ENCODE measurements at places on chromosomes 2 and 18.

DNA sequence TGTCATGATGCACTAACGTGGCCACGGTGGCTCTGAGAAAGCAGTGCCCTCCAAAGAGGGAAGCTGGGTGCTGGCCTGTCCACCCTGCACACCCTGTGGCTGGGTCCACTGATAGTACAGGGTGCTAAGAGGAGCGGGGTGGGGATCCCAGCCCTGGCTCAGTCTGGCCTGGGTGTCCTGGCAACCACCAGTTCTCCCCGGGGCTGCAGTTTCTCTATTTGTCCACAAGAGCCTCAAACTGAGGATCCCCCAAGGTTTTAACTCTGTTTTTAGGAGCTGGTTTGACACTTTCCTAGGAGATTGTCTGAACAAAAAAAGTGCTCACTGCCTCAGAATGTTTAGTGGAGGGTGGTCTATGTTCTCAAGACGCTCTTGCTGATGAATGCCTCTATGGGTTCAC lies 29.0 kb downstream of the EDAR start:
- no peak for DNase-seq

DNA sequence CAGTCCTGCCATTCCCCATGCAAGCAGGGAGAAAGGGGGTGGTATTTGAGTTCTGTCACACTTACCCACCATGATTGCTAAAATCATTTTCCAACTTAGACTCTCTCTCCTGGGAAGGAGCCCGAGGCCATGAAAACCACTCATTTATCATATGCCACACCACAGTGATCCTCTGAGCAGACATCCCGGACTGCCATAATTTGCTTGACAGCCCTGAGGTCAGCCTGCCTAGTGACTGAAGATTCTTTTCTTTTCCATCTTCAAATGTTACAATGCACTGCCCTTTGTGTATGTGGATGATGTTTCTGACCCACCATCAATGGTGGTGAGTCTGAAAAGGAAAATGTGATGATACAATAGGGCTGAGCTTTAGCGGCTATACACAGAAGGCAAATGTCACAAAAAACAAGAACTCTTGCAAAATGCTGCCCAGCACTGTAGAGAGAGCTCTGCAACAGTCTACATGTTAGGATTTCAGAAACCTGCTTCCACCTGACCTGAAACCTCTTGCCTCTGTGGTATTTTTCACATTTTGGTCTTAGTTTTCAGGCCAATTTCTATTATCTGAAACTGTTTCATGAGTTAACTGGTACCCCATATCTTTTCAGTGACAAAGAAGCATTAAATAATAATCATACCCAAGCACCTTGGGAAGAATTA lies 272.8 kb downstream of the ZNF385B start:
- DNase-seq = no peak

GRCh38 chr2:169348321-169349024 lies 13.9 kb downstream of the LRP2 start:
- no peak for DNase-seq

DNA sequence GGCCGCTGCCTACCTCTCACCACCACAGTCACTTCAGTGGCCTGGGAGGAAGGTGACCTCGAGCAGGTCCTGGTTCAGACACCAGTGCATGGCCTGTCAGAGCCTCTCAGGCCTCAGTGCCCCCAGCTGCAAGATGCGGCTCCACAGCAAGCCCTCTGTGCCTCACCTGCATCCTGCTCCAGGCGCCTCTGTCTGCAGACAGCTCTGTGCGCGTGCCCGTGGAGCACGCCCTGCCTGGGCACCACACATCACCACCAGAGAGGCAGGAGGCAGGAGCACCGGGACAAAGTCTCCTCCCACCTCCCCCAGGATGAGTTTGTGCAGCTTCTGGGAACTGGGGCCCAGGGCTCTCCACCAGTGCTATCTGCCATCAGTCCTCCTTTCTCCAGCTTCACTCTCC lies 98.7 kb downstream of the TFCP2L1 start:
- no peak for DNase-seq

DNA sequence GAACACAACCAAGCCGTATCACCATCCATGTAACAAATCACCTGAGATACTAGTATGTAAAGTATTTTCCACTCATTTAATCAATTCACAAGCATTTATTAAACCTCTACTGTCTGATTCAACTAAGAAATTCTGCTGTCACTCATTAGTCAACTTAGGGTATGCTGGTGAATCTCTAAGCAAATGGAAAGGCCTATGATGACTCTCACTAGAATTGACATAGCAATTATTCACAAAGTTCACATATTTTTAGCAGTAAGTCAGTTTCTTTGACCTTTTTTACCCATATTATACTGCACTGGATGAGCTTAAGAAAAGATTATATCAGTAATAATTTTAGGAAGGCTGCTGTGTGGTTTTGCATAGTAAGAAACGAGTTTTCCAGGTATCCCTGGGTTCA lies 130.1 kb downstream of the SLC8A1 start:
- DNase-seq = no peak

DNA sequence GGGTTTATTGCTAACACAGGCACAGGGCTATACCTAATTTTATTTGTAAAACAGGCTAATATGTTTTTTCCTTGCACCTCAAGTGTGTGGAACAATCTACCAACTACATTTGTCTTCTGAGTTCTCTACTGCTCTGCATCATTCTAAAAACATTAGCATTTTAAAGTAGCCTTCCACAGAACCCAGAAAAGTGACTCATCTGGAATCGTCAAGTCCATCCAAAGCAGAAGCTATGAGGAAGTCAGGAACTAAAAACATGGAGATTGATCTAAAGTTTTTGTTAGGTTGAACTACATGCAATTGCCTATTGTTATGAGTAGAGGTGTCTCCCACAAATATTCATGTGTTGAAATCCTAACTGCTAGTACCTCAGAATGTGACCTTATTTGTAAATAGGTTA lies 70.9 kb downstream of the SUCLG1 start:
- no peak for DNase-seq

DNA sequence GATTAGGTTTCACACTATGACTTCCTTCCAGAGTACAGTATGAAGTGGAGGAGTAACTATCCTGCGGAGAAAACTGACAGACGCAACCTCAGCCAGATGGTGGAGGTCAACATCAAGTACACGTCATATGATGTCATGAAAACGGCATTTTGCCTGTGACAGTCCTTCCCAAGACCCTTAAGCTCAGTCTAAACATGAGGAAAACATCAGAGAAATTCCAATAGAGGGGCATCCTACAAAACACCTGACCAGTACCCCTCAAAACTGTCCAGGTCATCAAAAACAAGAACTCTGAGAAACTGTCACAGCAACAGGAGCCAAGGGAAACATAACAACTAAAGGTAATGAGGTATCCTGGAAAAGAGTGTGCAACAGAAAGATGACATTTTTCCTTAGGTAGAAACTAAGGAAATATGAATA lies 1.7 kb downstream of the RNU4ATAC start:
- DNase-seq = peak; percentile 81

GRCh38 chr2:117794668-117795067 lies 19.8 kb upstream of the DDX18 start:
- DNase-seq = no peak

- DNase-seq = no peak
Measured at GRCh38 chr2:23286031-23286757, 98.8 kb upstream of the KLHL29 start.

- no peak for DNase-seq
Measured at GRCh38 chr2:178111743-178112142, 494 bp upstream of the RBM45 start.
